Urinary bladder (tissue), 4 donors: ENCODE measurements at places on chromosomes 3 and 15.

GRCh38 chr15:46677491-46677890 is 1039.8 kb upstream of the SEMA6D start:
- no peak for DNase-seq

- DNase-seq: no peak
Observed at GRCh38 chr3:35685153-35685552, 45.8 kb downstream of the ARPP21 start.

GRCh38 chr3:192851821-192852372 is 65.8 kb downstream of the MB21D2 start:
- peak; percentile 37 for DNase-seq

- no peak for DNase-seq
Observed at GRCh38 chr15:99729920-99730319, 3.3 kb downstream of the LYSMD4 start.

DNA sequence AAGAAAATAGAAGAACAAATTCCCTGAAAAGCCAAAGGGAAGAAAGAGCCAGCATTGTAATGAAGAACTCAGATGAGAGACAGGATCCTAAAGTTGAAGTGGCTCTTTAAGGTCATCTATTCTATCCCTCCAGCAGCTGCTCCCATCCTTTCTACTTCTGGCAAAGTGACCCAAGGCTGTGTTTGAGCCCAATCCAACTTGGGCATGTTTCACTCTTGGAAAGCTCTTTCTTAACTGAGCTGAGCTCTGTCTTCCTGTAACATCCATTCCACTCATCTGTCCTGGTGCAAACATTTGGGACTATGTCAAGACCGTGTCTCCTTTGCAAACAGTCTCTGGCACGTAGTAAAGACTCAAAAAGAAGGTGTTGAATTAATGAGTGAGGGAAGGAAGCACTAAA is 298.1 kb upstream of the IGF1R start:
- no peak for DNase-seq

DNA sequence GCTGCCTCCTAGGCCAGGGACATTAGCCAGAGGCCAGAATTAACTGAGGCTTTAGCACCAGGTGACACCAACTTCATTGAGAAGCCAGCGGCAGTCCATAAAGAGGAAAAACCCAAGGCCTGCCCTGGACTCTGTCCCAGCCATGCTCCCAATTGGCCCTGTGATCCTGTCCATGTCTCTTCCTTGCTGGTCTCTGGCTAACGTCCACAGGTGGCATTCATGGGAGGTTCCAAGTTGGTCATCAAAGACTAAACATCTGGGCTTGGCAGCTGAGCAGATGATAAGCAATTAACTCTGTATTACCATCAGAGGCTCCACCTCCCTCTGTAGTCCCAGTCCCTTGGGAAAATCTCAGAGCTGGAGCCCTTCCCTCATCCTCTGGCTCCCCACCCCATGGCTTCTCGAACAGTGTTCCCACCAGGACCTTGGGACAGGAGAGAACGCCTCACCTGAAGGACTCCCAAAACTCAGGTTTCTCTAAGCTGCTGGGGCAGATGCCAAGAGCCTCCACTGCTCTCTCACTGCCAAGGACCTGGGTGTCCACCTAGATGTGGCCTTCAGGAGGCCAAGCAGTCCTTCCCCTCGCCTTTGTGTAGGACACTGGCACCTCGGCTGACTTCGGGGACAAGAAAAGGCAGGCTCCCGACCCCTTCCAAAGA is 40.4 kb downstream of the GOLGA6A start:
- no peak for DNase-seq

DNA sequence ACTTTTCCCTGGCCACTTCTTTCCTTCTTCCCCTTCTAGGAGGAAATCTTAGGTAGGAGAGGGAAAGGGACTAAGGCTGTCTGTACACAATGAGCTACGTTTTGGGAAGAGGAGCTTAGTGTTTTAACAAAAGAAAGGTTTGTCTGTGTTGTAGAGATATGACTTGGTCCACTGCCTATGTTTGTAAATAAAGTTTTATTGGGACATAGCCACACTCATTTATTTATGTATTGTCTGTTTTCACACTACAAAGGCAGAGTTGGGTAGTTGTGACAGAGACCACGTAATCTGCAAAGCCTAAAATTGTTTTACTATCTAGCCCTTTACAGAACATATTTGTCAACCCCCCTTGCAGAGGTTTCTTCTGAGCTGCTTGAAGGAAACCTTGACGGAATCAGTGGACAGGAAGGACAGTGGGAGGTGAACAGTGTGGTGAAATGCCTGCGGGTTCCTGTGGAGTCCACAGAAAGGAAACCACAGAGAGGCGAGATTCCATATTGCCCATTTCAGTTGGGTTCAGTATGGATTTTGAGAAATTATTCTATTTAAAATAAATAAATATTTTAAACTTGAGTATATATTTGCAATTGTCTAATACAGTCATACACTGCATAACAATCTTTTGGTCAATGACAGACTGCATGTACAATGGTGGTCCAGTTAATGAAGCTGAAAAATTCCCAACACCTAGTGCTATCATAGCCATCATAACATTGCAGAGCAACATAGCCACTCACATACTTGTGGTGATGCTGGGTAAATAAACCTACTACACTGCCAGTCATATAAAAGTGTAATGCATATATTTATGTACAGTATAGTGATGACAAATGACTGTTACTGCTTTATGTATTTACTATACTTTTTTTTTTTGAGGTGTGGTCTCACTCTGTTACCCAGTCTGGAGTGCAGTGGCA is 157.9 kb upstream of the NUDT16 start:
- no peak for DNase-seq

DNA sequence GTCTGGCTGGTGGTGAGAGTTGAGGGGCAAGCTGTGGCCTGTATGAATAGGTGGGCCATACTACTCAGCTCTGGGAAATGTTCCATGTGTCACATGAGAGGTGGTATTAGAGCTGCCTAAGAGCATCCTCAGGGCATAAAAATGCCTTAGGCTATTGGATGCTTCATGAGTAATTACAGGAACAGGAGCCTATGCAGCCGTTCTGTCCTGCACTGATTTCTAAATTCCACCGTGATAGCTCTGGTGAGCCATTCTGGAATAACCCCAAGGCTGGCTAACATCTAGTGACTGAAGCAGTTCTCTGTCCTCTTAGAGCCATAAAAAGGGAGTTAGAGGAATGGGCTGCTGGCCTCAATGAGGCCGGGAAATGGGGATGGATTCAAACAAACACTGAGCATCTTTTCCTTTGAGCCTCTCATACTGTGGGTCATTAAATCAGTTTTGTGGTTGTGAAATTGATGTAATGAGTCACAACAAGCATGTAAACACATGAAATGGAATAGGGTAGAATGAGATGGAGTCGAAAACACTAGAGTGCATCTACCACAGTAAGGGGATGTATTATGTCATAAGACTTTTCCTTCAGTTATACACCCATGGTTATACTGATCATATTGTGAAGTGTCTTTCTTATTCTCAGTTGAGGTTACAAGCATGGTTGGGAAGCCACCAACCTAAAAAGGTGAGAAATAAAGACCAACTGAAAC is 41.0 kb downstream of the DGKG start:
- DNase-seq: no peak

- no peak for DNase-seq
Observed at GRCh38 chr15:69852482-69852881, 245.2 kb downstream of the TLE3 start.

- no peak for DNase-seq
Observed at GRCh38 chr3:152105446-152105845, 163.3 kb upstream of the MBNL1 start.

GRCh38 chr3:45437383-45437782 is 49.0 kb downstream of the LARS2 start:
- DNase-seq: no peak

- no peak for DNase-seq
Observed at GRCh38 chr3:31125413-31126020, 231.1 kb upstream of the GADL1 start.

DNA sequence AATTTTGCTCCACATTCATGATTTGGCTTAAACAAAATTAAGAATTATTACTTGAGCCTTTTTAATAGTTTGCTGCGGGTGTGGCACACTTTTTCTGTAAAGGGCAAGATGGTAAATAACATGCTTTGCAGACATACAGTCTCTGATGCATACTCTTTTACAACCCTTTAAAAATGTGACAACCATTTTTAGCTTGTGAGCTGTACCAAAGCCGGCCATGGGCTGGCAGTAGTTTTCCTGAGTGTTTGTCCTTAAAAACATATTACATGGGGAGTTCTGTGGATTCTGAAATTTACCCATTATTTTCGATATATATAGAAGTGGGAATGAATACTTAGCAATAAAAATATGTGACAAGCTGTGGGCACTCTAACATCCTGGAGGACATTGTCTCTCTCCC is 163.4 kb downstream of the FNDC3B start:
- DNase-seq: no peak

DNA sequence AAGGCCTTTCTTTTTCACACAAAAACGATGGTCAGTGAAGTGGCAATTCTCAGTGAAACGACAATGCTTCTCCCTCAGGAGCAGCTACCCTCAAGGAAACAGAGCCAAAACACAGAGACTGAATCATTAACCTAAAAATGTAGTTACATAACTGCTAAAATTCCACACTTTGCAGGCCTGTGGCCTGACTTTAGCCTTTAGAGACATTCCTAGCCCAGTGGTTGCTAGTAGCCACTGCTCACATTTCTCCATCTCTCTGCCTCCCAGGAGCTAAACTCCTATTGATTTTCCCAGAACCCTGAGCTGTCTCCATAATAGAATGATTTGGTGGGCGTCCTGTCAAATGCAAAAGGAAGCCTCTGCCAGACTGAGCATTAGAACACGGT is 630.1 kb upstream of the KCNMB2 start:
- DNase-seq: no peak

GRCh38 chr3:58150810-58151199 is 60.0 kb downstream of the DNASE1L3 start:
- DNase-seq: no peak

DNA sequence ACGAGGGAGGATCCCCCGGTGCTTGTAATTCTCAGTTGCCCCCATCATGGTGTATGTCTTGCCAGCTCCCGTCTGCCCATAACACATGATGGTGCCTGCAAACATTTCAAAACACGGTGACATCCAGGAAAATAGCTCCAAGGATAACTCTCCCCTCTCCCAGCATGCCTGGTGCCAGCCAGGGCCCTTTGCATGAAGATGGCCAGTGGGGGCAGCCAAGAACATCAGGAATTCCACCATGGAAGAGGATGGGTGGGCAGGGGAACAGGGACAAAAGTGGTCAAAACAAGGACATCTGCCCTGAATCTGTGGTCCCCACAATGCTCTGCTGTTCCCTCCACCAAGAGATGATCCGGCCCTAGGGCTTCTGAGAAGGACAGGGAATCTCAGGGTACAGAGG is 9.0 kb downstream of the KIF9 start:
- DNase-seq: no peak

- DNase-seq: peak; percentile 85
Observed at GRCh38 chr3:50264383-50264963, 4.5 kb upstream of the SEMA3B start.

- DNase-seq: no peak
Observed at GRCh38 chr3:143525408-143525807, 322.9 kb downstream of the SLC9A9 start.

GRCh38 chr3:17046623-17047022 is 161.9 kb downstream of the PLCL2 start:
- no peak for DNase-seq

- no peak for DNase-seq
Observed at GRCh38 chr3:9216736-9217135, 32.7 kb downstream of the SRGAP3 start.

- DNase-seq: no peak
Observed at GRCh38 chr15:101237251-101237650, 14.6 kb downstream of the CHSY1 start.

GRCh38 chr15:69498987-69499386 is 46.4 kb downstream of the RPLP1 start:
- no peak for DNase-seq

GRCh38 chr3:110101361-110101760 is 764.0 kb upstream of the DPPA4 start:
- no peak for DNase-seq

- DNase-seq: no peak
Observed at GRCh38 chr3:59374091-59374817, 324.4 kb upstream of the CFAP20DC start.

- DNase-seq: no peak
Observed at GRCh38 chr3:124557-125179, 71.9 kb upstream of the CHL1 start.

GRCh38 chr3:141286856-141287255 is 55.2 kb downstream of the PXYLP1 start:
- no peak for DNase-seq

DNA sequence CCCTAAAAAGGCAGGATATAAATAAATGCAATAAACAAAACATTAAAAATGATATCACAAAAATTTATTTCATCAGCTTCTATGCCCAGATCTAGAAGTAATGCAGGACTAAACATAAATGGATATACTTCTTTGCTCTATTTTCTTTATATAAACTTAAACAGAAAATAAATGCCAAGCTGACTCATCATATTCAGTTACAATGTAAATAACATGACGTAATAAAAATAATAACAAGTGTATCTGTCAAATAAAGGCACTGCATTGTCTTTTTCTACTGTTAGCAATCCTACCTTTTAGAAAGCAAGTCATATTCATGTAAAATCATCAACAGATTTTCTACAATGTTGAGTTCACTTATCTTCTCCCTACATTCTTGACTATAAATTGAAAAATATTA is 61.6 kb downstream of the NEK10 start:
- DNase-seq: no peak

DNA sequence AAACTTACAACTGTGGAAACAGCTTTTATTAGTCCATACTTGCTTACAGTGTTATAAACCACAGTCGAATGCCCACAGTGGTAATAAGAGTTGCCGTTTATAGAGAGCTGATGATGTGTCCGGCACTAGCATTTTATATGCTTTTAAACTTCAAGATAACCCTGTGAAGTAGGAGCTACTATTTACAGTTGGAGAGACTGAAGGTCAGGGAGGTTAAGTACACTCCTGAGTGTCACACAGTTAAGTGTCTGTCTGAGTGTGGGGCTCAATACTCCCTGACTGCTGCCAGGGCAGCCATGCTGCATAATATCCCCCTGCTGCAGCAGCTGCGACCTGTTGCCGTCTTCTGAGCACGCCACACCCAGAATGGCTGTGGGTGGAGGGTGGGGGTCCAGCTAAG is 89.9 kb upstream of the TNFAIP8L3 start:
- no peak for DNase-seq

DNA sequence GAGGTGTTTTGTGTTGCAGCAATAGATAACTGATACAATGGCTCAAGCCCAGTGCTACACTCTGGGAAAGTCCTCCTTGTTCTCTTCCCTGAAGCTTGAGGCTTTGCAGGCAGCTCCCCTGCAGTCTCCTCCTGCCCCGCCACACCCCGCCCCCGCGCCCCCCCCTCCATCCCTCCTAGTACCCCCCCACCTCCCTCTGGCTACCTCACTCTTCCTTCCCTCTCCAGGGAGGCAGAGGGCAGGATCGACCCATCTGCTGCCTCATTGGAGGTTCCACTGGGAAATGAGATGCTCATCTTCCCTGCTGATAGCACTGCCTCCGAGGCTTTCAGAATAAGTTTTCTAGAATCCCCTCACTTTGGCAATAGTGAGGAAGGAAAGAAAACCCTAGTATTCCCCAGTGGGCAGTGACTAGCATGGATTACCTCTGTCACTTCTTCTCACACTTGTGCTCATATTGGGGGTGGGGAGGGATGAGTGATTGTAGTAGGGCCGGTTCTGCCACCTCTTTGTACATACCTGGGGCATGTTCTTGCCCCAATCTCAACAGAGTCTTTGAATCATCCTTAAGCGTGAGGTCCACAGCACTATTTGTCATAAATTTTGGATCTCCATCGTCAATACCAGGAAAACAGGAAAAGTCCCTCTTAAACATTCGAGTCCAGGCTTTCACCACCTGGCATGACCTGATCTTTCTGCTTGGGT is 16.3 kb upstream of the RAB7A start:
- DNase-seq: no peak
